ENCODE measurements at places on chromosomes 1 and 21.
A peak's percentile ranks its signal among the peaks of the same experiment; 100 is the strongest.

DNA sequence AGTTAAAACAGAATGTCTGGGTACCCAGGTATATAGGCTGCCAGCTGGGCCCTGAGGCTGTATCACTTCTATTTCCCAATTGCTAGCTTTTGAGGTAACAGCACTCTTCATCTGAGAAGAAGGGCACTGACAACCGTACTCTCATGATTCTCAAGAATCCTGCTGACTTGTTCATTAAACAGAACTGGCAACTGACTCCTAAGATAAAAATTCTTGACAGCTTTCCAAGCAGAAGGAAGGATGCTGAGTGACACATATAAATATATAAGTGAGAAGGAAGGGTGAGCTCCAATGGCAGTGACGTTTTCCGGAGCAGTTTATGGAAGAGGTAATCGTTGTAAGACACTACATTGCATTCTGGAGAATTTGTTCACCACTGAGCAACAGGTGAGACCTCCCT is 48.1 kb upstream of the NRIP1 start:
- no peak for DNase-seq

DNA sequence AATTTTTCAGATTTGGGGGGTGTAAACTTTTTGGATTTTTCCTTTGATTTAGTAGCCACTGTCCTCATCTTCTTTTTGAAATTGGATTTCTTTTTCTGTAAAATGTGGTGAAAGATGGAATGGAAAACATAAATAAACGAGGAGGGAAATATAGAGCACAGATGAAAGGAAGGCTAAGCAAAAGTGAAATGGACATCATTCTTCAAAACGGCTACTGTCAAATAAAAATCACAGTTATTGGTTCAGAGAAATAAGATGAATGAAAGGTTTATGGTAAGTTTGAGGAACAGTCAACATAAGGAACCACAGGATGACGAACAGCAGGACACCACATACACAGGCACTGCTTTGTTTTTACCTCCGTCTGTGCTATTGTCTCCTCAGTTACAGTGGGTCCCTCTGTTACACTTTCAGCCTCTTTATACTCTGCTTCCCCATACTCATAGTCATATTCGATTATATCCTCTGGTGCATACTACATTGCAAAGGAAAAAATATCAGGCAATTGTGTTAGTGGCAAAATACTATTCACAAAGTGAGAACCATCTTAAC is 82.4 kb downstream of the COL11A1 start:
- no peak for DNase-seq

- no peak for DNase-seq
These were observed 19.6 kb downstream of the CASP9 start for GRCh38 chr1:15504436-15504835.

GRCh38 chr1:171372418-171373084 is 58.6 kb downstream of the FMO4 start:
- no peak for DNase-seq

DNA sequence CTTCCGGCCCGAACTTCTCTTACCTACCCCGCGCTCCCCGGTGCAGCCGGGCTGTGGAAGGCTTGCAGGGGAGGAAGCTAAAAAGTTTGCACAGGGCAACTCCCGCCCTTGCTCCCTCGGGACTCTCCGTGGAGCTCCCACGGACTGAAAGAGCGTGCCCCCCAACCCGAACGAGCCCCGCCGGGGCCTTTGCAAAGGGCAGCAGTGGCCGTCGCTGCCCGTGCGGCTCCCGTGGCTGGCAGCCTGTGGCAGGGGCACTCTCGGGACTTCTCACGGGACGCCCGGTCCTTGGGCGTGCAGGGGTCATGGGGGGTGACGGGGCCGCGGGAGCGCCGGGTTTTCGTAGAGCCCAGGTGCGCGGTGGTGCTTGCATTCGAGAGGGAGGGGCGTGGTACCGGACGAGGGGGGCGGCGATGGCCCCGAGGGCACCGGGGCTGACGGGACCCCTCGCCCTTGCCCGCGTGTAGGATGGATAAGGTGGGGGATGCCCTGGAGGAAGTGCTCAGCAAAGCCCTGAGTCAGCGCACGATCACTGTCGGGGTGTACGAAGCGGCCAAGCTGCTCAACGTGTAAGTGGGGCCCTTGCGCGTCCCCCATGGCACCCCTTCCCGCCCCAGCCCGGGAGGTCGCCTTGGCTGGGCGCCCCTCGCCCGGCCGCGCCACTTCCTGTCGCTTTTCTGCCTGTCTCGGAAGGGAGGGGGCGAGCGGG is 711 bp downstream of the GADD45A start:
- DNase-seq: no peak

GRCh38 chr1:46533179-46533864 is 18.1 kb downstream of the KNCN start:
- DNase-seq: no peak

DNA sequence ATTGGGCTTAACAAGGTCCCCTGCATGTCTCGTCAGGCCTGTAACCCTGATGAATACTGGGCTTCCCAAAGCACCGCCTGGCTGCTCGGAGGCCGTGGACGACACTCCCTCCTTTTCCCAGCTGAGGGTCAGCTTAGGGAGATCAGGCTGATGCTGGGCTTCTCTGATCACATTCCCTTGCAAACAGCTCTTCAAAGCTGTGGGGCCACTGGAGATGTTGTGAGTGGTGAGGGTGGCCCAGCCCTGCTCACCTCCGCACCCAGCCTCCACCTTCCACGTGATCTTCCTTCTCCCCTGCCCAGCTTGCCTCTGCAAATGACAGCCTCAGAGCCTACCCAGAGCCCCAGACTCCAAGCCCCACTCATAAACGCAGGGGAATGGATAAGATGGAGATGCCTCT is 195.4 kb downstream of the GRIK3 start:
- DNase-seq: no peak

- DNase-seq: no peak
These were observed 12.7 kb downstream of the ATP1A4 start for GRCh38 chr1:160164121-160164520.

GRCh38 chr1:25685938-25686665 is 69.5 kb downstream of the MAN1C1 start:
- DNase-seq: no peak

DNA sequence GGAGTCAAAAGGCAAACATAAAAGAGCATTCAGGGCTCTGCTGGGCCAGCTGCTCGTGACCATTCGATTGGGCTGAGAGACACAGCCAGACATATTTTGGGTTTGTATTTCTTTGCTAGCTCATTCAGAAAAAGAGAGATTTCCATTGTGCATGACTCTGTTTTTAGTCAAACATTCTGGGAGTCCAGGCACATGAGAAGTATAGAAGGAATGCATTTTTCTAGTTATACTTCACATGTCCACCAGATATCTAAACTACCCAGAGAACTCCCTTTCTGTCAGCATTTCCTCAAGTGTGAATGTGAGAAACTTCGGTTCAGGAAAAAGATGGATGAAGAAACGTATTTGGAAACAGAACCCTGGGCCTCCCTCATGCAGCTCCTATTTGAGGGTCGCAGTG is 6.3 kb upstream of the KCNE1 start:
- DNase-seq: no peak

DNA sequence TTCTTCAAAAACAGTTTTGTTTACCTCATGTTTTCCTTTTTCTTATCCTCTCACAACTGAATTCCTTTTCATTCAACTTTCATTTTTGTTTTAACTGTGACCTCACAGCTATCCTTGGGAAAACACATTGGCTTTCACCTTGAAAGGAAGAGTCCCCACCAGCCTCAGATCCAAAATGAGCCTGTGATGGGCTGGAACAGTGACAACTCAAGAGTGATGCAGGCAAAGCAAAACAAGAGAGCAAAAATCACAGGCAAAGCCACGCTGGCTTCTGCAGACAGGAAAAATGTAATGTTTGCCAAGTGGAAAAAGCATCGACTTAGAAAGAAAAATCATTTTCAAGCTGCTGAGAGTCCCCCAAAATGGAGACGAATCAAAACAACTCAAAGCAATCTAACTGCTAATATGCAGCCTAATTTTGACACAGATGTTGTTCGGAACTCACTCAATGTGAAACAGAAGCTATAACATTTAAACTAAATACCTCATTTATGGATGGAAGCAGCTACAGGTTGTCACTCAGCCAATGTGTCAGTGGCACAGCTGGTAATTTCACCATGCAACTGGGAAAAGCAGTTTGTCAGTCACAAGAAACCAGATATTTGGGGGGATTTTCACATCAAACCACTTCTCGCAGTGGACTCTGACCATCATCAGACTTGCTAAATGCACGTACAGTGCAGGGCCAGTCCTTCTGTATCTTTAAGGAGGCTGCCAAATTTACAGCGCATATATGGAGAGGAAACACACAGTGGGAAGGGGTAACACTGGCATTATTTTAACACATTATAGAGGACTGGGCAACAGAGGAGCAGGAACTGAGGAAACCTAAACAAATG is 50.7 kb downstream of the ALG14 start:
- no peak for DNase-seq

- DNase-seq: no peak
These were observed 205.5 kb downstream of the RPS6KC1 start for GRCh38 chr1:213256438-213257087.

DNA sequence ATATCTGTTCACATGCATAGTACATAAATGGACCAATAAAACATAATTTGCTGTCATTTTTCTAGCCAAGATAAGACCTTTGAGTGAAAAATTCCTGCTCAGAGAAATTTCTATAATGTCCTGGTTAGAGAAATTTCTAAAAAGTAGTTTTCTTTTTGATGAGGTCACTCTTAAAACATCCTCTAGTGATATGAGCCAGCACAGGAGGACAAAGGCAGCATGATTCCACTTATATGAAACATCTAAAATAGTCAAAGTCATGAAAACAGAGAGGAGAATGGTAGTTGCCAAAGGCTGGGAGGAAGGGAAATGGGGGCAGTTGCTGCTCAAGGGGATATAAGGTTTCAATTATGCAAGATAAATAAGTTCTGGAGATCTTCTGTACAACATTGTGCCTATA is 239.4 kb downstream of the BACH1 start:
- DNase-seq: peak; percentile 10

- no peak for DNase-seq
These were observed 142.1 kb upstream of the ZBTB40 start for GRCh38 chr1:22309572-22309971.

- peak; percentile 28 for DNase-seq
These were observed 561.2 kb upstream of the B3GALT2 start for GRCh38 chr1:193747579-193747978.

DNA sequence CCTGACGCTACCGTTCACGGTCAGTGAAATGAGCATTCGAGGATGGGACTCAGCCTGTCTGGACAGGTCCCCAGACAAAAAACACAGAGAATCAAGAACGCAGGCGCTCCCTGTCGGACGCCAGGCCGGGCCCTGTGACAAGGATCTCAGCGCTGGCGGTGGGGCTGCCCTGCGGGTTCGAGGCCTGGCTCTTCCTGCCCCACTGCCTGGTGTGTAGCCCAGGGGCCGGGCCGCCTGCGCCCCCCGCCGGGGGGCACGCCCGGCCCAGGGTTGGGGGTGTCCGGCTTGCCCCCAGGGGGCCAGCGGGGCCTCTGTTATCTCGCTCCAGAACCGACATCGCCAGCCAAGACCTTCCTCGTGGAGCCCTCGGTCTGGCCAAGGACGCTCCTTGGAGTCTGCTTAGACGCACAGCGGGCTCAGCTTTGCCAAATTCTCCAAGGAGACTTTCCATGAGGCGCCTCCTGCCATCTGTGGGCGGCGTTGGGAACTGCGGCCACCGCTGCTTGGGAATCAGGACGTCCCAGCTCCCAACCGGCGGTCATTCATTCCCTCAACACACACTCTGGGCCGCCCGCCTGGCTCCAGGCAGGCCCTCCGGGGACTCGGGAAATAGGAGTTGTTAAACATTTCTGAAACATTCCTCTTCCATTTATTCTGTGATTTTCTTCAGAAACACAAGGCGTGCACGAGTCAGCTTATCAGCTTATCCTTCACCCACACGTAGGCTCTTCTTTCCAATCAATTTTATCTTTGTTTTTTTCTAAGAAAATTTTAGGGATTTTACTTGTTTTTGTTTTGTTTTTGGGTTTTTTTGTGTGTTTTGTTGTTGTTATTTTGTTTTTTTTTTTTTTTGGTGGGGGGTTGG is 11.3 kb upstream of the RIPK4 start:
- DNase-seq: peak; percentile 73

DNA sequence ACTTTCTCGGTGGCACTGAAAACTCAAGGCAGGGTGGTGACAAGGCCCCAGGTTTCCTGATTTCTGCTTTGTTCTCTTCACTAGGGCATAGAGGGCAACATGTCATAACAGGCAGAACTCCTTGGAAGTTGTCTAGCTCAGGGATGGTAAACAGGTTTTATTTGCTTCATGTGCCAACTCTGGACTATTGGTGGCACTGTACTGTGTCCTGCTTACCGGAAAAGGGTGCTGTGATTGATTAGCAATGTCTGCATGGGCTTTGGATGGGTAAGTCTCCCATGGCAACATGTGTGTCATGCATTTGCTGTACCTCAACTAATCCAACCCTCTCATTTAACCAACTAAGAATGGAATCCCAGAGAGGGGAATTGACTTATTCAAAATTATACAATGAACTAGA is 70.7 kb upstream of the USP24 start:
- peak; percentile 19 for DNase-seq

GRCh38 chr1:87598429-87598828 is 269.7 kb downstream of the LMO4 start:
- DNase-seq: no peak

GRCh38 chr1:56507925-56508522 is 71.3 kb downstream of the PLPP3 start:
- DNase-seq: no peak

DNA sequence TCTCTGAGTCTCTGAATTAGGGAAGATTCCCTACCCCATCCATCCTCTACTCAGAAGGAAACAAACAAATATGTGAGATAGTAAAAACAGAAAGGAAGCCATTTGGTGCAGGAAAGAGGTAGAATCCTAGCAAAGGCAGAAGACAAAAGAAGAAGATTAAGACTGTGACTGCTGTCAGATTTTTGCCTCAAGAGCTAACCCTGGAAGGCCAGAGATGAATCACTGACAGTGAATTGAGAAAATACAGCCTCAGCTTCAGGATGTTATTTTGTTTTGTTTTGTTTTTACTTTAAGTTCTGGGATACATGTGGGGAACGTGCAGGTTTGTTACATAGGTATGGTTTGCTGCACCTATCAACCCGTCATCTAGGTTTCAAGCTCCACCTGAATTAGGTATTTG is 31.7 kb downstream of the DSTYK start:
- no peak for DNase-seq

DNA sequence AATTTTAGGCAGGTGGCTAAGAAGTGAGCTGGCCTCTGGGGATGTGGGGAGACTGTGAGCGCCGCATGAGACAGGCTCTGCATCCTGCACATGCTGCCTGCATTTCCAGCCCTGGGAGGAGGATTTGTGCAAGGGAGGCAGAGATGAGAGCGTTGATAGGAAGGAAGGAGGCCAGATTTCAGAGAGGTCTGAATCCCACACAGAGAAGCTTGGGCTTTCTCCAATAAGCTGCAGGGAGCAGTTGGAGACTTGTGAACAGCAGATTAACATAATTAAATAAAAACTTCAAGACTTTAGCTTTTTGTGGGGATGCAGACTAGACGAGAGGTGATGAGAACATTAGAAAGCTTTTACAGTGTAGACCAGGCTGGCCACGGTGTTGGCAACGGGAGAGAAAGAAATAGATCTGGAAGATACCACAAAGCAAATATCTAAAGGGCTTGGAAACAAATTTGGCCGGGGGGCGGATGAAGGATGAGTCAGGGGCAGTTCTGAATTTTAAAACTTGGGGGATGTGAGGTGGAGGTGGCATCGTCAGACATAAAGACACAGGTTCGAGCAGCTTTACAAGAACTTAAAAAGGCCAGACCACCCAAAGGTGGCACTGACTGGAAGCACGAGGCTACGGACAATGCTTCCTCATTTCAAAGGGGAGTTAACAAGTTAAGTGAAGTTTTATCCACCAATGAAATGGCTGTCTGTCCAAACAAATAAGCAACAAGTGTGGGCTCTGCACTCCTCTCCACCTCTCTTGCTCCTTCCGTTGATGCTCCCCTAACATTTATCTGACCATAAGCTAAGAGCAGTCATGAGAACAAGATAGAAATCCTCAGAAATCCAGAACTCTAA is 57.0 kb downstream of the HIVEP3 start:
- DNase-seq: no peak

All from renal cortical epithelial cell (primary cell).